ENCODE measurements at places on chromosomes 5 and 9.

GRCh38 chr5:113142186-113142585 lies 165.6 kb downstream of the DCP2 start:
- DNase-seq, result no peak

DNA sequence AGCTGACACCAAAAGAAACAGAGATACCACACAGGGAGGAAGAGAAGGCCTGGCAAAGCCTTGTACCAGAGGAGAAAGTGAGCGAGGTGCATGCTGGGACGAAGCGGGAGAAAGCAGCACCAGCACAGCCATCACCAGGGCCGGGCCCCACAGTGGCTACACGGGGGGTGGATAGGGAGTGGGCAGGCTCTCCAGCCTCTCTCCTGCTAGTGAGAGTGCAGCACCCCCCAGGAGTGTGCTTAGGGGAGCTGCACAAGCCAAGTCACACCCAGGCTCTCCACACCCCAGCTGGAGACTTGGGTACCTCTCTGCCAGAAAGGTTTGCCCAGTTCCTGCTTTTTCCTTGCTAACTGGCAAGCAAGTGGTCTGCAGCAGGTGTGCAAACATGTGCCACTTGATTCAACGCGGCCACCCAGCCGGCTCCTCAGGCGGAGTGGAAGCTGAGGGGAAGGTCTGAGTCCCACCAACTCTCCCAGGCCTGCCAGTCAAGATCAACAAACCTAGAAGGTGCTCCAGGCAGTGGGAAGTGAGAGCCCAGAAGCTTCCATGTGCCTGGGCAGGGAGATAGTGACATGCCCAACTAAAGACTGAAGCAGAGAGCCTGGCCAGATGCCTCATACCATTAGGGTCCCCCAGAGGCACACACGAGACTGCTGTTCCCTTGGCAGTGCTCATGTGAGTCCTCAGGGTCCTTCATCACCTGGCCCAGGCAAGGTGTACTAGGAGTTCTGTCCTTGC lies 39.9 kb downstream of the BICD2 start:
- DNase-seq, result no peak

DNA sequence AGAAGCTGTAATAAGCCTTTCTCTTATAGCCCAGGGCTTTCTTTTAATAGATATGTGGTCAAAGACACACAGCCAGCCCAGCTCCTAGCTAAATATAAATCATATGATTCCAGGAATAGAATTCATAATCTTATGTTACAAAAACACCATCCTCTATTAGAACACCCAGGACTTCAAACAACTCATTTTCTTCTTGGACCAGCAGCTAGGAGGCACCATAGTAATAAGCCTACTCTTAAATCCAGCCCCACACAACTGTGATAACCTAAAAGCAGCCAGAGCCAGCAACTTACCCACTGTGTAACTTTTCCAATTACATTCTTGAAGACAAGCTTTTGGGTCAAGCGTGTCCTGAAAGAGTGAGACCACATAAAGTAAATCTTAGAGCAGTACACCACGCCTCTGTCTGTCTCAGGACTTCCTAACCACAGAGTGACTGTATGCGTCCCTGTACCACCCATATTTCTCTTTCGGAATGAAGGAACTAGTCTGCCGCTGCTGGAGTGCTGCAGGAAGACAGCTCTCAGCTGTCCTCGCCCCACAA lies 223.8 kb downstream of the TLE1 start:
- no peak for DNase-seq

- no peak for DNase-seq
These were observed 321.1 kb downstream of the ARHGEF28 start for GRCh38 chr5:73946919-73947602.

GRCh38 chr5:78601559-78602314 lies 46.8 kb downstream of the LHFPL2 start:
- DNase-seq, result no peak

- no peak for DNase-seq
These were observed 11.4 kb upstream of the MCTP1 start for GRCh38 chr5:95296291-95296690.

GRCh38 chr5:127518319-127518621 lies 830 bp downstream of the PRRC1 start:
- DNase-seq, result no peak

DNA sequence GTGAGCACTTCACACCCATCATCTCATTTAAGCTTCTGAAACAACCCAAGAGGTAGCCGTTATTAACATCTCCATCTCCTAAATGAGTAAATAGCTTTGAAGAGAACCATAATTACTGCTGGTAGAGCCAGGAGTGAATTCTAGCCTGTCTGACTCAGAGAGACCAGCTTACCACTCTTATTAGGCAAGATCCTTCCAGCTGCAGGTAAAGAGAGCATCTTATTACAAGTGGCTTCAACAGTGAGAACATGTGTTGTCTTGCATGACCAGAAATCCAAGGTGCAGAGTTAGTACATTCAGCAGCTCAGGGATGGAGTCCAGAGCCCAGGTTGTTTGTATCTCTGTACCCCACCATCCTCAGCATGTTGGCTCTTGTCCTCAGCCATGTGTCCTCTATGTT lies 10.9 kb upstream of the AFAP1L1 start:
- no peak for DNase-seq

DNA sequence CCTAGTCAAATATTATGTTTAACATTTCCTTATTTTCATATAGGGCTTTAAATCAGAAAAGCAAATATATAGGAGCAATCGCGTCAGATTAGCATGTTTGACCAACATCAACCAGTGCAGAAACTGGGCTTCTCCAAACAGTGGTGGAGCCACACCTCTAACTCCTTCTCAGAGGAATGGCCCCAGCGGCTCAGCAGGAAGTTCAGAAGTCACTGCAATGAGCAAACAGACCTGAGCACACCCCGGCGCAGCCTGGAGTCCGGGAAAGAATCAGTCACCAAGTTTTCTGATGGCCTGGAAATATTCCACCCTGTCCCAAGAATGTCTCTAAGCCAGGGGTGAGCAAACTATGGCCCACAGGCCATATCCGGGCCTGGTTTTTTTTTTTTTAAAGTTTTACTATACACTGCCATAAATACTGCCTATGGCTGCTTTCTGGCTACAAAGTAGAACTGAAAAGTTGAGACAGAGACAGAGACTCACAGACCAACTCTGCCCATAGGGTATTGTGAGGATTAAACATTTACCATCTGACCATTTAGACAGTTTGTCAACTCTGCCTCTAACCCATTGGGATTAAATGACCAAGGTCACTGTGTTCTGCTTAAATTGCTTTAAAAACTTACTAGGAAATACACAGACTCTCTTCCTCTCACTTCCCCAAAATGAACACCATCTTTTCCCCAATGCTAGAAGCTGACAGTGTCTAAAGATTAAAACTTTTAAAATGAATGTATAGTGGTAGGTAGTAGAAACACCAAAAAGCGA lies 5.4 kb downstream of the GOLM1 start:
- no peak for DNase-seq

- no peak for DNase-seq
These were observed 8.3 kb downstream of the LCN12 start for GRCh38 chr9:136960212-136960937.

- DNase-seq, result no peak
These were observed 6.9 kb downstream of the CCNI2 start for GRCh38 chr5:132754111-132754510.

DNA sequence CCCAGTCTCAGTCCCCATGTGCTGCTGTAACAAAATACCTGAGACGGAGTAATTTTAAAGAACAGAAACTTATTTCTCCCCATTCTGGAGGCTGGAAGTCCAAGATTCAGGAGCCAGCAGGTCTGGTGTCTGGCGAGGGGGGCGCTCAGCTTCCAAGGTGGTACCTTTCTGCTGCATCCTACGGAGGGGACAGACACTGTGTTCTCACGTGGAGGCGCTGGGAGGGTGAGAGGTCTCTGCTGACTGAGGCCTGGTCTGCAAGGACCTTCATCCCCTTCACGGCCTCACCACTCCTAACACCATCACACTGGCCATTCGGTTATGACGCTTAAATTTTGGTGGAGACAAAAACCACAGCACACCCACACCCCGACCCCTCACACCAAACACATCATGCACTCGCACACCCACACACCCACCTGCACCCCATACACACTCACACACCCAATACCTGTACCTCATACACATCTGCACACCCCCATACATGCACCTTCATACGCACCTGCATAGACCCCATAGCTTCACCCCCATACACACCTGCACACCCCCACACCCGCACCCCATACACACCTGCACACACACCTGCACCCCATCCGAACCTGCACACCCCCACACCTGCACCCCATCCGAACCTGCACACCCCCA lies 9.8 kb upstream of the ZDHHC11 start:
- no peak for DNase-seq

DNA sequence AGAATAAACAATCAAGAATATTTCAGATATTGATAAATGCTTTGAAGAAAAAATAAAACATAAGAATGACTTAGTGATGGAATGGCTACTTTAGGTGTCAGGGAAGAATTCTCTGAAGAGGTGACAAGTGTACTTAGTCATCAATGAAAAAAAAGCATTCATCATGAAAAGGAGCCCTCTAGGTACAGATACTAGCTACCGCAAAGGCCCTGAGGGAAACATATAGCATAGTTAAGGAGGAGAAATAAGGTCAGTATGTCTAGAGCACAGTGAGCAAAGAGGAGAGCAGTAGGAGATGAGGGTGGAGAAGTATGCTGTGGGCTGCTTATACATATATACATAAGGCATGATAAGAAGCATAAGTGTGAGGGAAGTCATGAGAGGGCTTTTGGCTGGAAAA lies 41.8 kb downstream of the CSF2 start:
- DNase-seq, result no peak

DNA sequence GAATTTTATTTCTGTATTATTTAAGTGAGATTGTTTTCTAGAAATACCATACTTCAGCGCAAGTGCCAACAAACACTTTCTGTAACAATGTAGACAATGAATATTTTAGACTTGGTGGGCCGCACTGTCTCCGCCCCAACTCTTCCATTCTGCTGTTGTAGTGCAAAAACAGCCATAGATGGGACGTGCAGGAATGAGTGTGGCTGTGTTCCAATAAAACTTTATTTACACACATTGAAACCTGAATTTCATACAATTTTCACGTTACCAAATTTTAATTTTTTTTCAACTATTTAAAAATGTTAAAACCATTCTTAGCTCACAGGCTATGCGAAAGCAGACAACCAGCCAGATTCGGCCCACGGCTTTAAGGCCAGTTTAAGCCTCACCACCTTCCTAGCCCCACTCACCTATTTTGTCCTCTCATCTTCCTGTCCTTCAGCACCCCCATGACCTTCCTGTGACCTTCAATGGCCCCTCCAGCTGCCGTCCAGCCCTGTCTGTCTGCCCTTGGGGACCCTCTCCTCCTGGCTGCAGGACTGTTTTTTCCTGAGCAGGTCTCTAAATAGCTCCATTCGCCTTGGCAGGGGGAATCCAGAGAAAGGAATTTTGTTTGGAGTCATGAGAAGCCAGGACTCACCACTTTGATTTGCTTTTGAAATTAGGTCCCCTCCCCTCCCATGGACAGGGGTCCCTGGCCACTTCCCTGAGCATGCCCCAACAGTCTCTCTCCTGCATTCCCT lies 11.2 kb upstream of the ANXA6 start:
- no peak for DNase-seq

DNA sequence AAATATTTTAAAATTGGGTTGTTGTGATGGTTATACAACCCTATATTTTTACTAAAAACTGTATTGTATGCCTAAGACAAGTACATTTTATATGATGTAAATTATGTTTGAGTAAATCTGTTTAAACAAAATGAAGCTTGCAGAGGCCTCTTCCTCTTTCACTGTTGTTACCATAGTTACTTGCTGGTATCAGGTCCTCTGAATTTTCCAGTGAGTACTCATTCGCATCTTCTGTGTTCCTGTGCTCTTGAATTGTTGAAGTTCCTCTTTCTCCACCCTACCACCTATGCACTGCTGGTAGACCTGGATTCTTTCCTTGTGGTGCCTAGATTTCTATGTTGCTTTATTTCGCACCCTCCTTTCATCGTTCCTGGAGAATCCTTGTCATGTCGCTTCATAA lies 938.5 kb upstream of the ACO1 start:
- DNase-seq, result no peak

- no peak for DNase-seq
These were observed 49.0 kb upstream of the DHFR start for GRCh38 chr5:80703747-80704146.

DNA sequence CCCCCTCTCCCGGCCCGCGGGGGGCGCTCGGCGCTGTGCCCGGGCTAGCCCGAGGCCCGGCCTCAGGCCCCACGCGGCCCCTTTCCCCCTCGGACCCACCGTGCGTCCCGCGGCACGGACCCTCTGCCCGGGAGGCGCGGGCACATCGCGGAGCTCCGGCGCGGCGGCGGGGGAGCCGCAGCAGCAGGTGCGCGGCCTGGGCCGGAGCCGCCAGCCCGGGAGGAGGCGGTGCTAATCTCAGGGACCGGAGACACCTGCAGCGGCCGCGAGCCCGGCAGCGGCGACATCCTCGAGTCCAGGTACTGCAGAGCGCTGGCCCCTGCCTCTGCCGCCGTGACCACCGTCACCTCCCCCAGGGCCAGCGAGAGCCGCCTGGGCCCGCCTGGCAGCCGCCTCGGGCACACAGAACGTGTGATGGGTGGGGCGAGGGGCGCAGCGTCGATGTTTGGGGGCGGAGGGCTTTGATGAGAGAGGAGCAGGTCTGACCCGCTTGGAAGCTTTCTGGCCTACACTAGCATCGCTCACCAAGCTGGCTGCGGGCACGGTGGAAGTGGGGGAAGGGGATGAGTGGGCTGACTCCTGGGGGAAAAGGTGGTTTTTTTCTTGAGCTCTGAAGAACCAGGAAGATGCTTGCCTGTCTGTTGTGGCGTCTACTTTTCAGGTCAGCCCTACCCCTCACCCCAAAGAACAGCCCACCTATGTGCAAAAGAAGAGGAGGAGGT lies 524 bp downstream of the CYFIP2 start:
- DNase-seq, result no peak

GRCh38 chr5:84260939-84261338 lies 123.7 kb downstream of the EDIL3 start:
- no peak for DNase-seq

DNA sequence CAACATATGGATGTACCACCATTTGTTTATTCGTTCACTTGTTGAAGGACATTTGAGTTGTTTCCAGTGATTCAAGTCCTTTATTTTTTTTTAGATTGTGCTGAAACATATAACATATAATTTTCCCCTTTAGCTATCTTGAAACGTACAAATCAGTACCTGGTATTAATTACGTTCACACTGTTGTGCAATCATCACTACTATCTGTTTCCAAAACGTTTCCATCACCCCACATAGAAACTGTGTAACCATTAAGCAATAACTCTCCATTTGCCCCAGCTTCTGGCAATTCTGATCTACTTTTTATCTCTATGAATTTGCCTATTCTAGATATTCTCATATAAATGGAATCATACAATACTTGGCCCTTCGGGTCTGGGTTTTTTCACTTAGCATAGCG lies 116.0 kb downstream of the FGF1 start:
- DNase-seq, result no peak

GRCh38 chr5:74382987-74383593 lies 257.4 kb downstream of the ENC1 start:
- no peak for DNase-seq

GRCh38 chr9:107425101-107426025 lies 64.2 kb downstream of the KLF4 start:
- peak; percentile 17 for DNase-seq

- no peak for DNase-seq
These were observed 26.3 kb downstream of the SREK1 start for GRCh38 chr5:66170195-66170919.

- no peak for DNase-seq
These were observed 29.8 kb upstream of the SLCO6A1 start for GRCh38 chr5:102528600-102528999.
